ENCODE measurements at places on chromosomes 3 and 15.
A peak's percentile ranks its signal among the peaks of the same experiment; 100 is the strongest.

DNA sequence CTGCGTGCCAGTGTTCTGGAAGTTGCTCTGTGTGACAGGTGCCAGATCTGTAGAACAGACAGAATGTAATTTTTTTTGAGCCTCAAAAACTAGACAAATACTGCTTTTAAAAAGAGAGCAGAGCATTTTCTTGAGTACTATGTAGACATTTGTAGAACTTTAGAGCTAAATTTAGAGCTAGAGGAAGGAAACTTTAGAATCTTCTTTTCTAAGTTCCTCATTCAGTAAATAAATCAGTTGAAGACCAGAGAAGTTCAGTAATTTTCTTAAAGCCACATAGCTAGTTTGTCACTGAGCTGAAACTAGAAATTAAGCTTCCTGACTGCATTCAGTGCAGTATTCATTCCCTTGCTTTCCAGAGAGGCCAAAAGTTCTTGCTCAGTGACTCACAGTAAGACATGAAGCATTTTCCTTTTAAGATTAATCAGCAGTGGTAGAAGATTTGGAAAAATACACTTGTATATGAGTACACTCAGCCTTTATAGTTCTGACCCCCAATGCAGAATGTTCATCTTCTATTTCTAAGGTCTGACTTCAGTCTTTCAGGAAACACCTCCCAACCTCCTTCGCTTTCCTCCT lies 83.6 kb upstream of the TSEN2 start:
- no peaks in the 10 kb centered on the region for H3K27me3 ChIP-seq
- H3K27ac ChIP-seq = no peak overlapping the region
- no peak overlapping the region for H3K4me3 ChIP-seq

DNA sequence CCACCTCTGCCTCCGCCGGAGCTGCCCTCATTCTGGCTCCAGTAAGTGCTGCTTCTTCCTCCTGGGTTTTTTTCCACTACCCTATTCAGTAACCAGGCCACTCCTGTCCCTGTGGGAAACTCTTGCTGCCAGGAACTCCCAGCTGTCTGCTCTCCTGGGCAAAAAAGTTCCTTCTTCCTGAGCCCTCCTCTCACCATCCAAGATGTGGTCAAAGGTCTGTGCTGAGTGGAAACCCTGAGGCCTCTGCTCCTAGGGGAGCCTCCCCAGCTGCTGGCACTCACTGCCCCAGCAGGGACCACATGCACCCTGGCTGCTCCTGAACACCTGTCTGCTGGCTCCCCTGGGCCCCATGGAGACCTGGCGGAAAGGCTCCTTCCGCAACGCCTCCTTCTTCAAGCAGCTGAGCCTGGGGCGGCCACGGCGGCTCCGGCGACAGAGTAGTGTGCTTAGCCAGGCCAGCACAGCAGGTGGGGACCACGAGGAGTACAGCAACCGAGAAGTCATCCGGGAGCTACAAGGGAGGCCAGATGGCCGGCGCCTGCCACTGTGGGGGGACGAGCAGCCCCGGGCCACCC lies 454 bp downstream of the C15orf62 start:
- H3K36me3 ChIP-seq = no peaks in the 10 kb centered on the region
- H3K4me3 ChIP-seq = no peak overlapping the region
- no peak for DNase-seq
- H3K27ac ChIP-seq = no peak overlapping the region

DNA sequence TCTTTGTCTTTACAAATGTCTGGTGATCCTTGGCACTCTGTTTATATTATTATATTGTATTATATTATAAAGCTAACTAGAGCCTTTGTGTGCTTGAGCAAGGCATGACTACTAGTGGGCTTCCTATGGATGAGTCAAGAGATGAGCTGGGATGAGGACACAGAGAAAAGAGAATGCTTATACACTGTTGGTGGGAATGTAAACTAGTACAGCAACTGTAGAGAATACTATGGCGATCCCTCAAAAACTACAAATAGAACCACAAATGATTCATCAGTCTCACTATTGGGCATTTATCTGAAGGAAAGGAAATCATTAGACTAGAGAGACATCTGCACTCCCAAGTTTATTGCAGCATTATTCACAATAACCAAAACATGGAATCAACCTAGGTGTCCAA lies 40.8 kb upstream of the MED12L start:
- DNase-seq = no peak
- no peak overlapping the region for H3K27ac ChIP-seq
- no peaks in the 10 kb centered on the region for H3K27me3 ChIP-seq
- no peaks in the 10 kb centered on the region for H3K36me3 ChIP-seq
- H3K4me1 ChIP-seq = no peaks in the 10 kb centered on the region
- H3K4me3 ChIP-seq = no peak overlapping the region

- no peak overlapping the region for H3K27ac ChIP-seq
- H3K36me3 ChIP-seq = no peaks in the 10 kb centered on the region
- H3K27me3 ChIP-seq = no peaks in the 10 kb centered on the region
- H3K4me1 ChIP-seq = no peaks in the 10 kb centered on the region
- DNase-seq = no peak
Measured at GRCh38 chr3:171393032-171393744, 67.0 kb downstream of the TNIK start.

DNA sequence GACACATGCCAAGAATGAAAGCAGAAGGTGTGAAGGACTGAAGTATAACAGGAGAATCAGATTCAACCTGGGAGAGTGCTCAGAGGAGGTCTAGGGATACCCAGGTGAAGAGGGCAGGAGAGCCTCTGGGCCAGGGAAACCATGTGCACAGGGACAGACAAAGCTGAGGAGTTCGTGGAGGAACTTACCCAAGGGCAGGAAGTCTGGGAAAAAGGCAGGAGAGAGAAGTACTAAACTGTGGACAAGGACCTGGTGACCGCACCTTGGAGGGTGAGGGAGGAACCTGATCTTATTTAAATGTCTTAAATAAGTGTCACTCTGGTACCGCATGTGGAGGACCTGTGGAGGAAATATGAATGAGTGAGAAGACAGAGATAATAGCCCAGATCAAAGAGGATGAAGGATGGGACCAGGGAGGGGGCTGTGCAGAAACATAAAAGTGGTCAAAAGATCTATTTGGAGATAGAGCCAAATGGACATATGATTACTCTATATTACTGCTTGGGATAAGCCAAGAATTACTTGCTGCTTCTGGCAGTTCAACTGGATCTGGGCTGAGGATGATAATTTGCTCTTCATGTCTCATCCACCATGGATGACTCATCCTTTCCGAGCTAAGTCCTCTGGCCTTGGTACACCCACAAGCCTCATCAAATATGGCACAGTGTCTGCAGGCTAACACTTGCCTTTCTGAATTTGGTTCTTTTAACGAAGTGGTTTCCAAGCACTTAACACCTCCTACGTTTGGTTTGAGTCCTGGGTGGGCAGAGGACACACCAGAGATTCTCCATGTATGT lies 116.9 kb upstream of the NMNAT3 start:
- H3K27me3 ChIP-seq = no peaks in the 10 kb centered on the region
- no peak overlapping the region for H3K27ac ChIP-seq
- no peaks in the 10 kb centered on the region for H3K4me1 ChIP-seq
- DNase-seq = no peak
- no peaks in the 10 kb centered on the region for H3K36me3 ChIP-seq

GRCh38 chr15:98422130-98422478 lies 226.2 kb upstream of the IGF1R start:
- H3K4me3 ChIP-seq = peak overlapping the region; percentile 43
- peaks cover 8% of the 10 kb centered on the region for H3K27me3 ChIP-seq
- no peak overlapping the region for H3K27ac ChIP-seq
- peaks cover 4% of the 10 kb centered on the region for H3K4me1 ChIP-seq
- no peaks in the 10 kb centered on the region for H3K36me3 ChIP-seq
- no peak for DNase-seq

GRCh38 chr3:114953215-114953799 lies 193.8 kb downstream of the ZBTB20 start:
- no peaks in the 10 kb centered on the region for H3K27me3 ChIP-seq
- H3K27ac ChIP-seq = no peak overlapping the region
- no peak for DNase-seq
- H3K4me3 ChIP-seq = no peak overlapping the region

DNA sequence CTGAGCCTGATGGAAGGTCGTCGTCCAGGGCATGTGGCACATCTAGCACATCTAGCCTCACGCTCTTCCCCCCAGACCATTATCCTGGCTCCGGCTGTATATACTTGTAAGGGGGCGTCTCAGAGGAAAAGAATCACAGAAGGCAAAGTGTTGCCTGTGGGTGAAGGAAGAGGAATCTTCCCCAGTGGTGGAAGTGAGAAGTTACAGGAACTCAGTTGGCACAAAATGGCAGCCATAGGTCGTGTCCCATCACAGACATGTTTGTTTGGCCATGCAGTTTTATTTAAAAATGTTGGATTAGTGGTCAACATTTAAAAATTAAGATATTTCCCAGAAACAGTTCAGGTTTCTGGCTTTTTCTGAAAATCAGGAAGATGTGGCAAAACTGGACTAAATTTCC lies 13.6 kb downstream of the GALNT15 start:
- DNase-seq = no peak
- no peak overlapping the region for H3K27ac ChIP-seq
- no peaks in the 10 kb centered on the region for H3K27me3 ChIP-seq
- no peak overlapping the region for H3K4me3 ChIP-seq
- H3K4me1 ChIP-seq = no peaks in the 10 kb centered on the region

GRCh38 chr3:111652492-111653180 lies 57.5 kb upstream of the ZBED2 start:
- H3K27me3 ChIP-seq = no peaks in the 10 kb centered on the region
- no peaks in the 10 kb centered on the region for H3K4me1 ChIP-seq
- no peak for DNase-seq
- H3K27ac ChIP-seq = no peak overlapping the region

DNA sequence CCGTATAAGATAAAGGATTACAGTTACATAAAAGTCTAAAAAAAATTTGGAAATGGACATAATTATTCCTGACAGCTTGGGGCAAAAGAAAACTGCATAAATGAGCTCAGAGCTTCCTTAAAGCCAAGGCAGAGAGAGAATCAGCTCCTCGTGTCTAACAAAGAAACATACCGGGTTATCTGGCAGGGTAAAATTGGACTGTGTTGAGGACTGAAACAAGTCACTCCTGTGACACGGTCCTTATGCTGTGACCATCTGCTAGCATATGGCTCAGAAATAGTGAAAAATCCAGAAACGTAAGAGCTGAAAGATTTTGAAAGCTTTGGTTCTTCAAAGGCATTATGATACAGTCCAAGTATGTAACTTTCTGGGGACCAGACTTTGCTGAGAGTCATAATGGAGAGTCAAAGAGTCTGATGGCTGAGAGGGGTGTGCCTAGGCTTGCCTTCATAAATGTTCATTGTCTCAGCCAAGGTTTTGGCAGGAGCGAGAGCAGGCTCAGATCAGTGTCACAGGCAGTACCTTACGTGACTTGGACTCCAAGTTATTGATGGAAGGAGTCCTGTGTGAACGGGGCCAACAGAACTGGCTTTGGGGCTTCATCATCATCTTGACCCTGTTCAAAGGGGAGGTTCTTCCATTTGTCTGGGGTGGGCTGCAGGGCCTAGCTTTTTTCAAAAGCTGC lies 12.5 kb downstream of the MAP6D1 start:
- no peak for DNase-seq
- H3K4me1 ChIP-seq = peaks cover 23% of the 10 kb centered on the region
- H3K27me3 ChIP-seq = no peaks in the 10 kb centered on the region
- 0 out of 2 replicates have a peak, but pooled peaks cover 5% of the 10 kb centered on the region for H3K36me3 ChIP-seq
- no peak overlapping the region for H3K27ac ChIP-seq

DNA sequence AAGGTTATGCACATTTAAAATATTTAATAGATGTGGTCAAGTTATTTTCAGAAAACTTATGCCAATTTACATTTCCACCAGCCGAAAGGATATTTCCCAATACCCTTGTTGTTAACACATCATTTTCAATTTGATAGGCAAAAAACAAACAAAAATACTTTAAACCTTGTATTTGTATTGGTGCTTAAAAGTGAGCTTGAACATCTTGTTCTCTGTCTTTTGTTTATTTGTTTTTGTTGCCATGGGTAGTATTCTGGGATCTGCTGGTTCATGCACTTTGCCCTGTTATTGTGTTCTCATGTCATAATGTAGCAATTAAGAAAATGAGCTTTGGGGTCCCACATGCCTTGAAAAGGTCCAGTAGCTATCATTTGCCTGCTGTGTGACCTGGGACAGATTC lies 191.4 kb downstream of the LRTM1 start:
- no peak overlapping the region for H3K27ac ChIP-seq
- H3K27me3 ChIP-seq = no peaks in the 10 kb centered on the region
- no peak overlapping the region for H3K4me3 ChIP-seq
- DNase-seq = no peak
- no peaks in the 10 kb centered on the region for H3K4me1 ChIP-seq

- no peaks in the 10 kb centered on the region for H3K36me3 ChIP-seq
- no peaks in the 10 kb centered on the region for H3K27me3 ChIP-seq
- peaks cover 25% of the 10 kb centered on the region for H3K4me1 ChIP-seq
- peak; percentile 92 for DNase-seq
- H3K27ac ChIP-seq = peak overlapping the region; percentile 89
Measured at GRCh38 chr15:94229591-94230369, 1.6 kb upstream of the MCTP2 start.

- H3K4me3 ChIP-seq = no peak overlapping the region
- no peaks in the 10 kb centered on the region for H3K36me3 ChIP-seq
- H3K27ac ChIP-seq = no peak overlapping the region
- H3K27me3 ChIP-seq = no peaks in the 10 kb centered on the region
Measured at GRCh38 chr15:39552556-39552955, 28.3 kb upstream of the THBS1 start.

- H3K27me3 ChIP-seq = no peaks in the 10 kb centered on the region
- no peak overlapping the region for H3K27ac ChIP-seq
- peaks cover 8% of the 10 kb centered on the region for H3K4me1 ChIP-seq
- no peak overlapping the region for H3K4me3 ChIP-seq
Measured at GRCh38 chr15:82532991-82533481, 7.2 kb downstream of the RPS17 start.

DNA sequence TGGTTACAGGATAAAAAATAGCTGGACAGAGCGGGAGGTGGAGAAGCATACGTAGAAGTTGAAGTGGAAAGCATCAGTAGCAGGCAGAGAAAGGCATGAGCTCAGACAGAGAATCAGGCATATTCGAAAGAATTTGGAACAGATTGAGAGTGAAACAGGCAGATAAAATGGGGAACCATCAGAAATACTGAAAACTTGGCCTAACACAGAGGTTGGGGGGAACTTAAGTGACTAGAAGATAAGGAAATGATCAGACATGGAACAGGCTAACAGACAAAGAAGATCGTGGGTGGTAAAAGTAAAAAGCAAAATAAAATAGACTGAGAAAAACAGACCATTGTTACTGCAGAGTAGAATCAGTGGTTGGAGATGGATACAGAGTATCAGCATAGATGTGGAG lies 32.9 kb downstream of the GTF2E1 start:
- 0 out of 2 replicates have a peak, but pooled peaks cover 3% of the 10 kb centered on the region for H3K36me3 ChIP-seq
- H3K4me1 ChIP-seq = 0 out of 2 replicates have a peak, but pooled peaks cover 3% of the 10 kb centered on the region
- no peak overlapping the region for H3K27ac ChIP-seq
- no peak overlapping the region for H3K4me3 ChIP-seq
- H3K27me3 ChIP-seq = no peaks in the 10 kb centered on the region

GRCh38 chr3:120645083-120645845 lies 36.8 kb downstream of the HGD start:
- no peak for DNase-seq
- no peaks in the 10 kb centered on the region for H3K27me3 ChIP-seq
- no peak overlapping the region for H3K4me3 ChIP-seq
- H3K4me1 ChIP-seq = no peaks in the 10 kb centered on the region
- no peaks in the 10 kb centered on the region for H3K36me3 ChIP-seq

All from MM.1S (cell line).